ENCODE measurements at places on chromosomes 2 and 18. TPM values are rescaled to one million over a fixed set of nuclear protein-coding genes. Genes with fewer than 3 reads are reported as not detected.

SCN7A gene
- 0.74 TPM for total RNA-seq

CCBE1 gene
- total RNA-seq: 52.3 TPM

INPP4A gene
- total RNA-seq: 10.6 TPM

NT5C1B gene
- total RNA-seq: not detected

C2orf72 gene
- not detected for total RNA-seq

Measured in bronchus fibroblast of lung (primary cell).